Astrocyte (in vitro differentiated cells and primary cell): ENCODE measurements at places on chromosomes 1 and 21. TPM values are rescaled to one million over a fixed set of nuclear protein-coding genes. Genes with fewer than 3 reads are reported as not detected.
A peak's percentile ranks its signal among the peaks of the same experiment; 100 is the strongest.

CELF3 gene
- not detected in 2 replicates for total RNA-seq

KPRP gene
- not detected in 2 replicates for total RNA-seq

RNU1-4 gene
- total RNA-seq = 1,356 and 1,553 TPM in 2 replicates

- H3K27me3 ChIP-seq = no peaks in the 10 kb centered on the region
- no peak for DNase-seq
- H3K4me3 ChIP-seq = no peak overlapping the region
- no peaks in the 10 kb centered on the region for H3K36me3 ChIP-seq
- H3K27ac ChIP-seq = no peak overlapping the region
Measured at GRCh38 chr21:45004059-45004422, 64.2 kb downstream of the SLX9 start.

GRCh38 chr1:168084396-168085231 is 52.1 kb downstream of the GPR161 start:
- no peak for DNase-seq
- no peak overlapping the region for H3K27ac ChIP-seq
- peaks cover 21% of the 10 kb centered on the region for H3K4me1 ChIP-seq
- no peaks in the 10 kb centered on the region for H3K27me3 ChIP-seq

- H3K4me1 ChIP-seq = peaks cover 16% of the 10 kb centered on the region
- H3K27ac ChIP-seq = no peak overlapping the region
- DNase-seq = no peak
- peaks cover 4% of the 10 kb centered on the region for H3K36me3 ChIP-seq
- H3K27me3 ChIP-seq = no peaks in the 10 kb centered on the region
Measured at GRCh38 chr1:205704903-205705302, 24.6 kb upstream of the SLC45A3 start.

- no peaks in the 10 kb centered on the region for H3K27me3 ChIP-seq
- H3K36me3 ChIP-seq = no peaks in the 10 kb centered on the region
- no peak overlapping the region for H3K27ac ChIP-seq
- peak; percentile 10 for DNase-seq
- H3K4me1 ChIP-seq = peaks cover 1% of the 10 kb centered on the region
Measured at GRCh38 chr1:34060901-34061415, 104.1 kb downstream of the CSMD2 start.

GRCh38 chr1:156910309-156910782 is 10.1 kb upstream of the LRRC71 start:
- H3K4me3 ChIP-seq = no peak overlapping the region
- peaks cover 6% of the 10 kb centered on the region for H3K36me3 ChIP-seq
- H3K27ac ChIP-seq = no peak overlapping the region
- no peak for DNase-seq

GRCh38 chr1:15180189-15180588 is 26.6 kb downstream of the TMEM51 start:
- no peaks in the 10 kb centered on the region for H3K36me3 ChIP-seq
- no peak for DNase-seq
- no peaks in the 10 kb centered on the region for H3K27me3 ChIP-seq
- no peak overlapping the region for H3K4me3 ChIP-seq

DNA sequence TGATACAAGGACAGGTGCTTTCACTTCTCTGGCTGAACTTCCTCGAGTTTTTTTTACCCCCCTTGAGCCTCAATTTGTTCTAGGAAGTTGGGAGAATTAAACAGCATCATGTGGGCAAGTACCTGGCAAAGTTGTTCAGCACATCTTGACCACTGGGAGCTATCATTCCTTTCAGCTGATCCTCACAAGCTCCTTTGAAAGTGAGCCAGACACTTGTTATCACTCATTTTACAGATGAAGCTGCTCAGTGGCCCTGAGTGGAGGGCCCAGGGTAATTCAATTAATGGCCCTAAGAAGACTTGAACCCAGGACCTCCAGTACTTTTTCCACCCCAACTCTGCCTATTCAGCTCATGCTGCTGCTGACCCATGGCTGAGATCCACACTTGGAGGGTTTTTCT is 2.0 kb downstream of the RGS8 start:
- no peak overlapping the region for H3K27ac ChIP-seq
- H3K4me3 ChIP-seq = no peak overlapping the region
- peaks cover 7% of the 10 kb centered on the region for H3K4me1 ChIP-seq
- H3K36me3 ChIP-seq = no peaks in the 10 kb centered on the region

GRCh38 chr1:29586991-29587745 is 350.8 kb downstream of the PTPRU start:
- H3K27me3 ChIP-seq = no peaks in the 10 kb centered on the region
- no peak overlapping the region for H3K27ac ChIP-seq

DNA sequence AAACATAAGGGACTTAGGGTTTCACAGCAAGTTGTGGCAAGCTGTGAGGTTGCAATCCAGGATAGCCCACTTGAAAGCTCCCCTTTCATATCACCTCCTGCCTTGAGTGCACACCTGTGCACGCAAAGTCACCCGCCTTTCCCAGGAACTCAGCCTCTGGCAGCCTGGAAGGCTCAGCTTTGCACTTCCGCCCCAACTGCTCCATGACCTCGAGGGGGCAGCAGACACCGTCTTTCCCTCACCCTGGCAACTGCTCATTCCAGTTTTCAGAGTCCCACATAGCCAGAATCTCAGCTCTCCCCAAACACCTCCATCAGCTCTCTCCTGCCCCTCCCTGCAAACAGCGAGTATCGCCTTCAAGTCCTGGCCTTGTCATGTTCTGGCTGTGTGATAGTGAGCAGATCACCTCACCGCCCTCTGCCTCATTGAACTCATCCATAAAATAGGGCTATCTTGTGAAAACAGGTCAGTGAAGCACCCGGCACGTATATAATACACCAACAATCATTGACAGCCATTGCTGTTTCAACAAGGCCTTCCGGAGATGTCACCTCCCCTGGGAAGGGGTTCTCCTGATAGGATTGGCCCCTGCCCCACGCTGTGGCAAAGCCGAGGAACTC is 32.2 kb upstream of the EPB41 start:
- H3K36me3 ChIP-seq = no peaks in the 10 kb centered on the region
- peak; percentile 59 for DNase-seq
- H3K27me3 ChIP-seq = no peaks in the 10 kb centered on the region
- H3K27ac ChIP-seq = no peak overlapping the region
- peaks cover 13% of the 10 kb centered on the region for H3K4me1 ChIP-seq

- H3K27me3 ChIP-seq = no peaks in the 10 kb centered on the region
- DNase-seq = no peak
- no peaks in the 10 kb centered on the region for H3K4me1 ChIP-seq
- no peak overlapping the region for H3K27ac ChIP-seq
- peaks cover 5% of the 10 kb centered on the region for H3K36me3 ChIP-seq
Measured at GRCh38 chr1:85188530-85188929, 12.3 kb downstream of the SYDE2 start.
